Activated CD4-positive, CD25-positive, alpha-beta regulatory T cell (primary cell): ENCODE measurements at places on chromosomes 3 and 15.

- no peak for DNase-seq
Measured at GRCh38 chr15:81400640-81401236, 26.7 kb upstream of the TMC3 start.

DNA sequence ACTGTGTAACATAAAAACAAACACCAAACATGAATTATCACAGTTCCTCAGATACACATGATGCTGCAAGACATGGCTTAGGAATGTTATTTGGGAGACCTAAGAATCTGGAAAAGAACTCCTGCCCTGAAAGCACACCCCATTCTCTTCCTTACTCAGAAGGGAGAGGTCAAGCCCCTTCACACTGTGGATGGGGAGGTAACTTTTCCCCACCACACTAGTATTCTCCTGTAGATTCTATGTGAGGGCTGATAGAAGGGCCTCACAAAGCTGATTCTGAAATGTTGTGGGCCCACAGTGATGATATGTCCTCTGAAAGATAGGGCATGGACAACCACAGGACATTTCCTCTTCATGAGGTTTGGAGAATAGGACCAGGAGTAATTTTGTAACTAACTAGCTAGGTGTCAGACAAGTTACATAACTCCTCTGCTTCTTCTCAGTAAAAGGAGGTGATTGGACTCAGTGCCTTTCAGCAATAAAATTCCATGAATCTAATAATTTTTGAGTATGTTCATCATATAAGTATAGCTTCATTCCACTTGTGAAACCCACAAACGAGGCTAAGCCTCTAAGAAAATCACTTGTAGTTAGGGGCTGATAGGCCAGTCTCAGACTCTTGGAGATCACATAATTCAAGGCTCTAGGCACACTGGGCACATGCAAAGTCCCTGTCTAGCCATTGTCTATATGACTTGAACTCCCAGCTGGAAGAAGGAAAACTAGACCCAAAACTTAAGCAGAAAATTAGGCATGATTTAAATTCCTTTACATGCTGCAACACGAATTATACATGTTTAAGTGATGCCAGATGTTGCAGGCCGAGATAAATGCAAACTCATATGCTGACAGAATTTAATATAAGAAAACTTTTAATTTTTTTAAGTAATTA lies 7.5 kb downstream of the PTX3 start:
- no peak for DNase-seq

GRCh38 chr3:11186771-11187191 lies 32.5 kb downstream of the HRH1 start:
- no peak for DNase-seq

DNA sequence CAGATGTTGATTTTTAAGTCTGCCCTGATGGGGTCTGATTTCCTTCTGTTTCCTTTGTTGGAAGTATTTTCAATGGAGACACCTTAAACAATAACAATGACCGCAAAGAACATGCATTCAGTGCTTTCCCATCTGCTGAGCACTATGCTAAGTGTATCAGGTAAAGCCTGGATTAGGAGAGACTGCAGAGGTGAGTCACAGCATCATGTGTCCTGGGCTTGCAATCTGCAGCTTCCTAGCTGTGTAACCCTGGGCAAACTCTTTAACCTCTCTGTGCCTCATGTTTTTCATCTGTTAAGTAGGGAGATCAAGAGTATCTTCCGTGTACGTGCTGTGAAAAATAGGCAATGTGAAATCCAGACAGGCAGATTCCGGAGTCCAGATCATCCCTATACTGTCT lies 13.3 kb upstream of the CHRNB4 start:
- DNase-seq: no peak

DNA sequence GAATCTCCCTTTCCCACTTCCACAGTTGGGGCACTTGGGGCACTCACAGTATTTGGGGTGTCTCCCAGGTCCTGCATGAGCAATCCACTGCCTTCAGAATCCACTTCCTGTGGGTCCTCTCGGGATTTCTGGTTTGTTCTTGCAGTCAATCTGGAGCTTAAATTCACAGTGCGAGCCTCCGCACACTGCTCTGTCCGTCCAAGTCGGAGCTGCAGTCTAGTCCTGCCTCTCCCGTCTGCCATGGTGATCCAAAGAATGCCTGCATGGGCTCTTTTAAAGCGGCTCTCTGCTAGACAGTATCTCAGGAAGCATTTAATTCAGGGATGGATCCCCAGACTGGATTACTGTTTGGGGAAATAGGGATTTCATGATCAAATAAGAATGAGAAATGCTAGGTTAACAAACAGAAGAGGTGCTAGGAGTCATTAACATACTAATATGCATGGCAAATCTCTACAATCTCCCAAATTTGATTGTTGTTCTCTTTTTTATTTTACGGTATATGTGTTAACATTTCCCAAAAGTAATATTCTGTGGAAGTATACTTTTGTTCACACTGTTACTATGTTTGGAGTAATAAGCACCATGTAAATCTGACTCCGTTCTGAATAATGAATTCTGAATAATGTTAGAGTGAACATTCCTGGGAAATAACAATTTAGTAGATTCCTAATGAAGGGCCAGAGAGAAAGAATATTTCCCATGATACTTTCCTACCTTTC lies 142.5 kb downstream of the HCN4 start:
- no peak for DNase-seq
